Activated CD8-positive, alpha-beta T cell treated with anti-CD3 and anti-CD28 coated beads for 36 hours (primary cell): ENCODE measurements at places on chromosomes 2 and 18. TPM values are rescaled to one million over a fixed set of nuclear protein-coding genes. Genes with fewer than 3 reads are reported as not detected.

Gene CD302
- 0.43 TPM for total RNA-seq

Gene SCYGR3
- not detected for total RNA-seq

Gene ALLC
- not detected for total RNA-seq

Gene CABYR
- total RNA-seq: 1.3 TPM

Gene SP140
- total RNA-seq: 78.1 TPM

Gene ARHGAP28
- total RNA-seq: not detected

Gene LDLRAD4
- total RNA-seq: 38.5 TPM

DNA sequence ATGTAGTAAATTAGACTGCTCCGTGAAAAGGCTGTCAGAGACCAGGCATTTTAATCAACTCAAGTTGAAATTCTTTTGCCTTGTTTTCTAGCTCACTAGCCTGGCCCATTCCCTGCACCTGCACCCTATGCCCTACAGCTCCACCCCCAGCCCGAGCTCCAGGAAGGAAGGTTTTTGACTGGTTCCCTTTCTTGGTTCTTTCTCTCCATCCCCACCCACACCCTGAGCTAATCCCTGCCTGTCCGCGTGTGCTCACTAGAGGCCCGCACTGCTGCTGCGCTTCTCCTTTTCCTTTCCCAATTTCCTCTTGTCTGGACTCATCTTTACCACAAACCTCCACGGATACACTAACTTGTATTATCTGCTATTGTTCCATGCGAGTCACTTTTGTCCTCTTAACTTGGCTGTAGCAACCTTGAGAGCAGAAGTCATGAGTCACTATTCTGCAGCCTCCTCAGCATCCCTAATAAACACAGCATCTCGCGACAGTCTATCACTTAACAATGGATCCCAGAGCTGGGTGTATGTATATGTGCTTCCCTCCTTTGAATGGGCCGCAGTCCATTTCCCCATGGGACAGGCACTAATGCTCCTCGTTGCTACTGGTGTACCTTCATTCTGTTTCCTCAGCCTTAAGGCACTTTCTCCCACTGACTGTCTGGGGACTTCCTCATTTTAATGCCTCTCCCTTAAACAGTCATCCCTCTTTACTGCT lies 36.5 kb downstream of the COLEC12 start:
- no peak for DNase-seq

GRCh38 chr2:235860111-235860510 lies 308.1 kb downstream of the GBX2 start:
- DNase-seq: no peak

GRCh38 chr2:216693414-216694080 lies 1.8 kb downstream of the IGFBP5 start:
- DNase-seq: peak; percentile 24

GRCh38 chr2:10909050-10909995 lies 2.4 kb upstream of the KCNF1 start:
- DNase-seq: peak; percentile 39

DNA sequence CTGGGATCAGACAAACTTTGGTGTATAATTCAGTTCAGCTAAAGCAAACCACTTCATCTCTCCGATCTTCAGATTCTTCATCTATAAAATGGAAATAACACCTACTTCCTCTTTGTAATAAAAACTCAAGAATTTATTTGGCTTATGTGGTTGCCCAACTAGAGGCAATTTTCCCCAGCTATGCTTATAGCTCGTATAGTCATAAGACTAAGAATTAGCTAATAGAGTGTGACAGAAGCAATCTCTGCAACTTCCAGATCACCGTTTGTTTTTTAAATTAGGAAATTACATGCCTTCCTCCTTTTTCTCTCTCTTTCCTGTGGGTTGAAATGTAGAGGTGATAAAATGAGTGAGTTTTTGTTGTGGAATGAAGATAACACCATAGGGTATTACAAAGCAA lies 35.3 kb upstream of the KCNF1 start:
- no peak for DNase-seq

DNA sequence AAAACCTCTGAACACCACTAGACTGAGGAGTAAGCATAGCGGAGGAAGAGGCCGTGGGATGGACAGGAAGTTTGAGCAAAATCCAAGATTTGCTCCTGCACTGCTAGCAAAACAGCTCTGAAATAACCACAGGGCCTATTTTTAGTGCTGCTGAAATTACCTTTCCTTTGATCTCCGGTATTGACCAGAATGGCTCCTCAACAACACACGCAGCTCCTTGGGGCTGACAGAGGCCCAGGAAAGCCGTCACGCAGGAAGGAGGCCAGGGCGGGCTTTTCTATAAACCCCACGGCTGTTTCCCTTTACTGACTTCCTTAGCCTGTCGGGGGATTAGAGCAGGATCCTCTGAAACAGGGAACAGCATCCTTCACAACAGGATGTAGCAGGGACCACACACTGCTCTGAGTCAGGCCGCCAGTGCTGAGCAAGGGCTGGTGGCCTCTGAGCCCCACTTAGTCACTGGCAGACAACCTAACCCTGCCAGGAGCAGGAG lies 80.8 kb upstream of the LCLAT1 start:
- DNase-seq: peak; percentile 76

DNA sequence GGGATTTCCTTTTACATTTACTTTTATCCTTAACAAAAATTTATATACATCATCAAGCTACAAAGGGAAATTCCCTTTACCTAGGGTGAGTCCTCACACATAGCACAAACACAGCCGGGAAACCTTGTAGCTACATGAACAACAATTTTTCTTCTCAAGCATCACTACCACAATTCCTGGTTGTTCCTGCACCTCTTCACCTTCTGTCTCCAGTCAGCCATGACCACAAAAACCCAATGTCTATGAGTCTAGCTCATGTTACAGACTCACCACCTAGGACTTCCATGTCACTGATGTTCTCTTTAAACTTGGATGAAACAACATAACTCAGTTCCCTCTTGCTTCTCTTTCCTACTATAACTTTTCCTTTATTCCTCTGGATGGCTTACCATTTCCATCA lies 460.4 kb downstream of the MBD2 start:
- DNase-seq: no peak

- DNase-seq: no peak
These were observed 73.3 kb upstream of the ATIC start for GRCh38 chr2:215238485-215239098.
